Kidney glomerular epithelial cell (primary cell): ENCODE measurements at places on chromosomes 11 and 22.

GRCh38 chr22:47278655-47279054, 516.2 kb downstream of the TBC1D22A start:
- DNase-seq, result no peak

- DNase-seq, result no peak
These were observed 632.3 kb upstream of the CCDC90B start for GRCh38 chr11:83918476-83918875.

- no peak for DNase-seq
These were observed 796.5 kb upstream of the LRRC4C start for GRCh38 chr11:42255906-42256305.

- DNase-seq, result no peak
These were observed 60.7 kb downstream of the DBX1 start for GRCh38 chr11:20099527-20099926.

- no peak for DNase-seq
These were observed 51.4 kb upstream of the EIF3D start for GRCh38 chr22:36580371-36580770.

DNA sequence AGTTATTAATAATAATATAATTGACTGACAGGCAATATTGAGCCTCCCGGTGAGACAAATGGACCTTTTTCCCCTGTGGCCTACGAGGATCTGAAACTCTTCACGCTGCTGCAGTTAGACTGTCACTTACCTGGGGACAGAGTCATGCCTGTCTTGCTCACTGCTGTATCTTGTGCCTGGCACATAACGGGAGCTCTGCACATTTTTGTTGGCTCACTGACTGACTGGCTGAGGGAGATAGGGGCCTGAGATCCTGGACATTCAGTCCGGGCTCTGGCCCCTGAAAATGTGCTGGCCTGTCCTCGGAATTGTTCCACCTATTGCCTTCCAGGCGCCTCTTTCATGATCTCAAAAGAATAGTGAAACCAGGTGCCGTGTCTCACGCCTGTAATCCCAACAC, 743 bp upstream of the CD3D start:
- DNase-seq, result no peak

DNA sequence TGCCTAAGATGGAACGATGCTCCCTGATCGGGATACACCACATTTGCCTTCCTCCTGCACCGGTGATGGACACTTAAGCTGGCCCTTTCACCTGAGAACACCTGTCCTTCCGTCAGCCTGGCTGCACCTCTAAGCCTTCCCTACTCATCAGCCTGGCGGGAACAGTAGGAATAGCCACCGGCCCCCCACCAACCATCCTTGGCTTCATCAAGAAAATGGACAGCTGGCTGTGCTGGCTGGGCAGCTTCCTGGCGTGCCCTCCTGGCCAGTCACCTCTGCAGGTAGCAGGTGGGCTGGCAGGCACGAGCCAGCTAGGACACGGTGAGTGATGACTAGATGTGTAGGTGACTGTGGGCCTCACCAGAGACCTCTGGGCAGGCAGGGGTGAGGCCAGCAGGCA, 142.8 kb downstream of the CTTN start:
- no peak for DNase-seq

DNA sequence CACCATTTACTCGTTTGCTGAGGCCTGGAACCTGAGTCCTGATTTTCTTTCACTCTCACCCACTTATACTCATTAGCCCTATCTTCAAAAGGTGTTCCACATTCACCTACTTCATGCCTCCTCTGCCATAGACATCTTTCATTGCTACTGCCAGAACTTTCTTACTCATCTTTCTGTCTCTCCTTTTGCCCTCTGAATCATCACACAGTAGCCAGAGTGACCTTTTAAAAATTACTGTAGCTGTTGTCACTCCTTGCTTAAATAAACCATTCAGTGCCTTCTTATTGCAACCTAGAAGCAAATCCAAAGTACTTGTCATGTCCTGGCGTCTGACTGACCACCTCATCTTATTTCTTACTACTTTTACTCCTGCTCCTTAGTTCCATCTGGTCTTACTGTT, 38.2 kb downstream of the ATXN10 start:
- peak; percentile 61 for DNase-seq

DNA sequence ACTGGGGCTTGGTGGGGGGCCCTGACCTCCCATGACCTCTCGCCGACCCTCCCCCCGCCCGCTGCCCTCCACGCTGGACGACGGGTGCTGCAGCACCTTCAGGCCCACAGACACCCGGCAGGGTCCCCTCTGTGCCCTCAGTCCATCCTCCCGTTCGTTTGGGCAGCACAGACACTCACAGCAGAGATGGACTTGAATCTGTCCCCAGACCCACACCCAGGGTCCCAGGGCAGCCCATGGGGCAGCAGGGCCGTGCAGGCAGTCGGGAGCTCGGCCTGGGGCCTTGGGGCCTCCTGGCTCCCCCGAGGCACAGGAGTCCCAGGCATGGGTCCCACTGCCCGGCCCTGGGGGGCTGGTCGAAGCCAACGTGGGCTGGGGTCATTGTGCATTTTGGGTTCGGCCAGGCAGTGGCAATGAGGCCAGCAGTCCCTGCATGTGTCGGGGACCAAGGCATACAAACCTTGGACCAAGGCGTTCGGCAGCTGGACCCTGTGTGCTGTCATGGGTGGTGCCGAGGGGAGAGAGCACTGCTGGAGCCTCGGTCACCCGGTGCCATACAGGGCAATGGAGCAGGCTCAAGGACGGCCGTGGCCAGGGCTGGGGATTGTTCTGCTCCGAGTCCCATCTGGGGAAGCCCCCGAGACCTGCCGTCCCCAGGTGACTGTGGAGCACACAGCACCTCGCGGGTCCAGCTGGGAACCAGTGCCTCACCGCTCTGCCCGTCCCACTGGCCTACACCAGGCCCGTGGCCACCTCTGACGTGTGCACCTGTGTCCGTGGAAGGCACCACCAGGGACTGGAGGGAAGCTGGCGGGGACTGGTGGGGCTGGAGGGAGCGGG, 19.3 kb upstream of the BRSK2 start:
- DNase-seq, result no peak
